ENCODE measurements at places on chromosomes 7 and 10.

GRCh38 chr7:77266291-77266794, 66.7 kb upstream of the FGL2 start:
- DNase-seq = no peak

DNA sequence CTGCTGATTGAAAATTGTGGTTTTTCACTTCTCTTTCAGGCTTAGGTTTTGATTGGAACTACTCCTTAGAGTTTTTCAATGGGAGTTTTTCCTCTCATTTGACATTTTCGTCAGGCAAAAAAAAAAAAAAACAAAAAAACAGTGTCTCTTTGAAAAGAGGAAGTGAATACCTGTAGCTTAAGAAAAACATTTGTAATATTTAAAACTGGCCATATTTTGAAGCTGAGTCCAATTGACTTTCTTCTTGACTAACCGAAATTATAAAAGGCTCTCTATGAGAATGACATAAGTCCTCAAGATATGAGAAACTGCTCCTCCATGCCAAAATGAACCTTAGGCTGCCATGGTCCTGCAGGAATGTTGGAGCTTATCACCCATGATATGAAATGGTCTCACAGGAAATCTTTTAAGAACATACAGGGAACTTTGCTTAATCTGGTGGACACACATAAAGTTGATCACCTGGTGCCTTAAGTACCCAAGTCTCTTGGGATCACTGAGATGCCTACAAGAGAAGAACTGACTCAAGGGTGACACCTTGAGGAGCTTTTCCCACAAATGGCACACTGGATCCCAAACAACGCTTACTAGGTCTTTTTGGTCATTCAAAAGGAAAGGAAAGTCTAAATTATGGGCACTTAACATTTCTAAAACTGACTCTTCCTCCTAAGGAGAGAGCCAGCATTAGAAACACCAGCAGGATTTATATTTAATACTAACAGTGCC, 263.4 kb downstream of the CDC14C start:
- no peak for DNase-seq

DNA sequence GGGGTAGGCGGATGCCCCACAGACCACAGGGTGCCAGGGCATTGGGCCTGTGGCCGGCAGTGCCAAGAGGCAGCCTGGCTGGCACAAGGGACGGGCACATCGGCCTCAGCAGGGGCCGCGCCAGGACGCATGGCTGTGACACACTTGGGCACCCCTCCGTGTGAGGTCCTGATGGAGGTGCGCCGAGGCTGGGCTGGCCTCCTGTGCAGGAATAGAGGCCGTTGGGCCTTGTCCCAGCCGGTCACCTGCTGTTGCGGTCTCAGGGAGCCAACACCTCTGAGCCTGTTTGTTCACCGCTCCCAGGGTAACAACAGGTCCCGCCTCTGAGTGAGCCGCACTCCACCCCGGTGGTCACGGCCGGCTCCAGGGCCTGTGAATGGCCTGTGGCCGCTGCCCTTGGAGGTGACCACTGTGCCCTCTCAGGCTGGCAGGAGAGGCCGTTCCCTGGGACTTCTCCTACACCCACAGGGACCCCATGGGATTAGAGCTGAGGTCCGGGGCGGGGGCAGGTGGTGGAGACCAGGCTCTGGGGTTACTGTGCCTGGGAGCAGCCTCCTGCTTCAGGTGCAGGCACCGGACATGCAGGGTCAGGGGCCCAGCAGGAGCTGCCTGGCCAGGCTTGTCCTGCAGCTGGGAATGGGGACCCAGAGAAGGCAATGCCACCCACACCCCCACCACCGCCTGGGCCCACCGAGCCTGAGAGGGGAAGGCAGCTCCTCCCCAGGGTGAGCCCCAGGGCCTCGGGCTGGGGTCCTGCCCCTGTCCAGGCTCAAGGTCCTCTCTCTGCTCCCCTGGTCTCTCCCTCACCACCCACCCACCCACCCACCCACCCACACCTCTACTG, 12.0 kb downstream of the PWWP2B start:
- no peak for DNase-seq

- no peak for DNase-seq
Observed at GRCh38 chr10:32125023-32125422, 68.8 kb upstream of the KIF5B start.

GRCh38 chr10:77333610-77334340, 303.8 kb downstream of the KCNMA1 start:
- peak; percentile 49 for DNase-seq

DNA sequence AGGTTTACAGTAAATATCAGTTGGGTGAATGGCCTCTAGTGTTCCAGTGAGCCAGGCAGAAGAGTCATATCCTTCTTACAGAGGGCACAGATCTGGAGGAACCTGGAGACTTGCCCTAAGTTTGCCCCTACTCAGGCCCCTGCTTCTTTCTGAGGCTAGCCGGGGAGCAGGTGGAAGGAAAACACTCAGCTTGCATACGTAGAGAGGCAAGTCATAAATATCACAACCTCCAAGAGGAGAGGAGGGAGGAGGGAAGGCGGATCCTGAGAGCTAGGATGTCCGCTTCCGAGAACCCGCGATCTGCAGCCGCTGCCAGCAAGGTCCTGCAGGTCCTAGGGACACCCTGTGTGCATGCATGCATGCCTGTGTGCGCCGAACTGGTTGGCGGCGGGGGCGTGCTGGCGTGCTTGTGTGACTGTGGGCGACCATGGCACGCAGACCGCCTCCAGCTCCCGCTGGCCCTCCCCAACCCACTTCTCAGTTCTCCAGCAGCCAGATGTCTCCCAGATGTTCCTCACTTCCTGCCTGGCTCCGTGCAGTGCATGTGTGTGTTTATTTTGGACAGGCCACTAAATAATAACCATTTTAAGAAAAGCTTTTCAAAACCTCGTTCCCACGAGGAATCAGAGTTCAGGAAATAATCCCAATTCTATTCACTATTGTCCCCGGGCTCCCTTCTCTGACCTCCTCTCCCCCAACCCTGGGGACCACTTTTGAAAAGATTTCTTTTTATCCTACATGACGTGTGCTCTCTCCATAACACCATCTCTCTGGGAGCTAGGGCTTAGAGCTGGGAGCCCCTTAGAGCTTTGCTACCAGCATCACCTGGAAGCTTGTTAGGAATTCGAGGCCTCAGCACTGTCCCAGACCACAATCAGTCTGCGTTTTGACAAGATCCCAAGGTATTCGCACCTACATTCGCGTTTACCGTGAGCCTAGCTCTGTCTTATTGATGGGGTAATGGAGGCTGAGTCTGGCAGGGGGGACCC, 32.4 kb downstream of the UNC5B start:
- no peak for DNase-seq

GRCh38 chr10:91843083-91843482, 44.9 kb downstream of the TNKS2 start:
- no peak for DNase-seq

DNA sequence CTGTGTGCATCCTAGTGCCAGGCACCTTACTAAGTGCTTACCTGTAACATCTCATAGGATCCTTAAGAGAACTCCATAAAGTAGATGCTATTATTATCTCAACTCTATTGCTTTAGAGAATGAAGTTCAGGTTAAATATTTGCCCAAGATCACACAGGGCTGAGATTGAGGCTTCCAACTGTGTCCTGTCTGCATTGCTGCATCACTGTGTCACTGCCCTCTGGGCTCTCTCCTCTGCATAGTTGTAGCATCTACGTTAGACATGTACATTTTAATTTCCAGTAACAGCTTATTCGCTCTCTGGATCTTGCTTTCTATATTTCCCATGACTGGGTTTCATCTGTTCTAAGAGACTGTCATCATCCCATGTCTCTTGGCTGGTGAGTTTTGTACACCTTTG, 63.6 kb upstream of the FZD8 start:
- no peak for DNase-seq

GRCh38 chr7:129781928-129782817, 170.6 kb downstream of the UBE2H start:
- DNase-seq = no peak

DNA sequence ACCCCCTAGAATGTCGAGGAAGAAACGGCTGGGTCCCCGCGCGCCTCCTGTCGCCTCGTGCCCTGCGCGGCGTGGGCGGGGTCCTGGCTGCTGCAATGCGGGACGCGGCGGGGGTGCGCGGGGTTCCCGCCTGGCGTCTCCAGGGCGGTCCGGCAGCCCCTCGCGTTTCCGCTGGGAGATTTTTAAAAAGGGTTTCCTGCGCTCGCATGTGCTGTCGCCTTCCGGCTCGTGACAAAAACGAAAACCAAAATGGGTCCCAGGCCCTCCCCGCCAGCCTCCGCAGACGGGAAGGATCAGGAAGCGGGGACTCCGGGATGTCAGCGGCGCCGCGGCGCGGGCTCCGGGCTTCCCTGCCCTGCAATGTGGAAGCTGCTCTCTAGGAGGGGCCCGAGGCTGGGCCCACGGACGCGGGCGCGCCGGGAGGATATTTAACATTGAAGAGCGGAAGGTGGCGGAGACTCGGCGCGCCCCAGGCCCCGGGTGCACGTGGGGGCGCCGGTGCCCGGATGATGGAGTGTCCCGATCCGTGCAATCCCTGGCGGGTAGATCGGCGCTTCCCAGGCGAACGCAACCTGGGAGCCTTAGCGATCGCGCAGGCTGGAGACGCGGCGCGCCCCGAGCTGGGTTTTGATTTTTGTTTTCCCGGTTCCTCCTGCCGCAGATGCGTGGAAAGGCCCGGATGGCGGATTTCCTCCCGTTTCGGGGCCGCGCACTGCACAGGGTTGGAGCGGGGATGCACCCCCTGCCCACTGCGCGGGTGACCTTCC, 1.0 kb downstream of the PFKP start:
- peak; percentile 31 for DNase-seq
